NCI-H2081 (cell line): ENCODE measurements at places on chromosomes 13 and 19.

GRCh38 chr13:96431044-96431581 is 341.2 kb downstream of the HS6ST3 start:
- no peak for DNase-seq

GRCh38 chr13:102212729-102213128 is 189.1 kb downstream of the FGF14 start:
- DNase-seq, result no peak

DNA sequence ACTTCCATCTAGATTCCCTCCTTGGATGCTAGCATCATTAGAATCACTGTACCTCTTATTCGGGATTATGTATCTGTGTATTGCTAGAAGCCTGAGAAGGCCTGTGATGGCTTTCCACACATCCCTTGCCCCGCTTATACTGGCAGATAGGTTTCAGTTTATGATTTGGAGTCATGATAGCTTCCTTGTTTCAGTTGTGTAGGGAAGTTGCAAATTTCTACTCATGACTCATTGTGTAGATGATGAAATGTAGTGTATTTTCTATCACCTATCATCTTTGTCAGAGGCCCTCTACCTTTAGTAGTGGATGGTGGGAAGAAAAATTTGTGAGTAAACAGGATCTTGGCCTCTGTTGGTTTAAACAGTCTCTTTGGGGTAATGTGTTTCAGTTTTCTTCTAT is 165.2 kb downstream of the GGACT start:
- DNase-seq, result no peak

GRCh38 chr13:96551546-96551945 is 442.7 kb downstream of the OXGR1 start:
- DNase-seq, result peak; percentile 61

GRCh38 chr13:93775507-93776108 is 549.0 kb downstream of the GPC6 start:
- no peak for DNase-seq

DNA sequence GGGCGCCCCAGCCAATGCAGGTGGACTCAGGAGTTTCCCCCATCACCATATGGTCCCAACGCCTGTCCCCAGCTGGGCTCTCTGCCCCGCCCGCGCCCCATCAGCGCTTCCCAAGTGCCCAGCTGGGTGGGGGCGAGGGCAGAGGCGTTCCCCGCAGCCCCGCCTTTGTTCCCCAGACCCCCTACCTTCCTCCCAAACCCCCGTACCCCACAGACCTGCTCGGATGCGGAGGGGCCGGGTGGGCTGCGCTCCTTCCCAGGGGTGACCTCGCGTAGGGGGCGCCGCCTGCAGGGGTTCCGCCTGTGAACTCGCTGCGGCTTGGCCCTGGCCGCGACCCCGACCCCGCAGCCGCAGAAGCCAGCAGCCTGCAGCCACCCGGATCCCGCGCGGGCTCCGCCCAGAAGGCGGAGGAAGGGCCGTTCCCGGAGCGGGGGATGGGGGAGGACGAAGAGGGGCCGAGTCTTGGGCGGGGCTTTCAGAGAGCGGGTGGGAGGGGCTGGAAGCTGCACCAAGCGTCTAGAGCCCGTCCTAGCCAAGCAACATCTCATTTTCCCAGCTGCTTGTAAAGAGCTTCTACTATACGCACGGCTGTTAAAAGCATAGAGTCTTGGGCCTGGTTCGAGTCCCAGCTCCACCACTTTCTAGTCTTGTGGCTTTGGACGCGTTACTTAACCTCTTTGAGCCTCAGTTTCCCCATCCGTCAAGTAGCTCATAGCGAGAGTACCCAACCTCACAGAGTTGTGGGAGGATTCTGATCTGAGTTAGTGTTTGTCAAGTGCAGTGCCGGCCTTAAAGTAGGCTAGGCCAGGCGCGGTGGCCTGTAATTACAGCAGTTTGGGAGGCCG is at the start of gene RAB3D:
Gene RAB3D, minus strand, starts transcription at position 404 of the 845 bp plus-strand sequence. CDS start 2,258 bp downstream, outside the sequence.
- peak; percentile 80 for DNase-seq

- DNase-seq, result no peak
Measured at GRCh38 chr19:33956941-33957340, 160.3 kb downstream of the KCTD15 start.

GRCh38 chr19:13100031-13100588 is 2.5 kb downstream of the LYL1 start:
- DNase-seq, result no peak

DNA sequence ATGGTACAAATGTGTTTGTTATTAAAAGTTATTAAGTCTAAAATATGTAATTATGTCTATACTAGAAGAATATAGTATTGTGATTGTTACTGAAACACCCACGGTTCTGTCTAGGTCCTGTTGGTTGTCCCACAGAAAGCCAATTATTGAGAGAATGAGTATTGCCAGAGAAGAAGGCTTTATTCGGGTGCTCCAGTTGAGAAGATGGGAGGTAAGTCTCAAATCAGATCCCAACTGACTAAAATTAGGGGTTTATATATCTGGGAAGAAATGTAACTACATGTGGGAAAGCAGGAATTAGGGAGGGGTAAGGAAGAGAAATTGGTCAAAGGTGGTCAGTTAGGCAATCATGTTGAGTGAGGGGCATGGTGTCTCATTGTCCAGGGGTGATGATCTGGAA is 798.4 kb downstream of the PCDH17 start:
- no peak for DNase-seq

GRCh38 chr13:98222816-98223215 is 45.7 kb upstream of the RNF113B start:
- no peak for DNase-seq

- DNase-seq, result peak; percentile 21
Measured at GRCh38 chr13:53206455-53206854, 177.8 kb downstream of the OLFM4 start.

- DNase-seq, result peak; percentile 56
Measured at GRCh38 chr13:44399074-44399473, 25.4 kb downstream of the SERP2 start.

DNA sequence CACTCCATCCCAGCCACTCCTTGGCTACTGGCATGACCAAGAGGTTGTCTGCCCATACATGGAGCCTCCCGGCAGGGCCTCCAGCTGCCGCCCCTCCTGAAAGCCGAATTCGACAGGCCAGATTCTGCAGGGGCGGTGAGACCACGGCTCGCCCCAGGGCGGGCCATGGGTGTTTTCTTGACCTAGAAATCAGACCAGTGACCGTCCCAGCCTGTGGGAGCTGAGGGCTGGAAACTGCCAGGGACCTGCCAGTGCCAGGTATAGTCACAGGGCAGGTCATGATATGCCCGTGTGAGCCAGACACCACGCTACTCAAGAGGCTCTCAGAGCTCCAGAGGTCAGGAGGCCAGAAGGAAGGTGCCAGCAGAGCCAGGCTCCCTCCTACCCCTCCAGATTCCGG is 16.8 kb downstream of the DAPK3 start:
- DNase-seq, result no peak

GRCh38 chr19:13241231-13242104 is 91.3 kb downstream of the IER2 start:
- no peak for DNase-seq

DNA sequence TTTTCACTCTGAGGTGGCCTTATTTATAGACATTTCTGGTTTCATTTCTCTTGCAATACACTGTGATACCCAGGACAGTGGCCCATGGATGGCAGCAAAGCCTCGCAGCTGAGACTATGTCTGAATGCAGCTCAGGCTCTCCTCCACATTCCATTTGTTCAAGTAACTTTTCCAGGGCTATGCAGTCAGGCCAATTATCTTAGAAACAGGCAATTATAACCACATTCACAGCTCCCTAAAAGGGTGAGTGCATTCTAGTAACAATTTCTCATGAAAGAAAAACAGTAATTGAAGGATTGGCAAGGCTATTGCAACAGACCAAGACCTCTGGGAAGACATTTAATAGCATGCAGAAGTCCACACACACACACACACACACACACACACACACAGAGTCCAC is 264.0 kb downstream of the TBC1D4 start:
- DNase-seq, result no peak

GRCh38 chr13:79803296-79803695 is 322.3 kb downstream of the NDFIP2 start:
- no peak for DNase-seq

- DNase-seq, result peak; percentile 35
Measured at GRCh38 chr19:572743-573518, 535 bp downstream of the BSG start.

- no peak for DNase-seq
Measured at GRCh38 chr13:79806821-79807220, 325.9 kb downstream of the NDFIP2 start.

DNA sequence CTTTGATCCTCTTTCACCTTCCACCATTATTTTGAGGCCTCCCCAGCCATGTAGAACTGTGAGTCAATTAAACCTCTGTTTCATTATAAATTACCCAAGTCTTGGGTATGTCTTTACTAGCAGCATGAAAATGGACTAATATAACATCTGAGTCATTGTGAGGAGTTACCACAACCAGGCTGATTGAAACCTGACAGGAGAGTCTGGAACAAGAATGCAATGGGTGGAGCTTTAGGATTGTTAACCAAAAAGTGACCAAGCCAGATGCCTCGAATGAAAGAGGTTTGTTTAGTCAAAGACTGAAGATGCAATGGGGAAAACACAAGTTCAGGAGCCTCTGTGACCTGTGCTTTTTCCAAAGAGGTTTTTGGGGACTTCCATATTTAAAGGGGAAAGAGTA is 659.0 kb downstream of the SLITRK6 start:
- no peak for DNase-seq

GRCh38 chr13:20960663-20961309 is 58.2 kb upstream of the XPO4 start:
- DNase-seq, result no peak

GRCh38 chr13:80100636-80101035 is 240.3 kb downstream of the SPRY2 start:
- no peak for DNase-seq

DNA sequence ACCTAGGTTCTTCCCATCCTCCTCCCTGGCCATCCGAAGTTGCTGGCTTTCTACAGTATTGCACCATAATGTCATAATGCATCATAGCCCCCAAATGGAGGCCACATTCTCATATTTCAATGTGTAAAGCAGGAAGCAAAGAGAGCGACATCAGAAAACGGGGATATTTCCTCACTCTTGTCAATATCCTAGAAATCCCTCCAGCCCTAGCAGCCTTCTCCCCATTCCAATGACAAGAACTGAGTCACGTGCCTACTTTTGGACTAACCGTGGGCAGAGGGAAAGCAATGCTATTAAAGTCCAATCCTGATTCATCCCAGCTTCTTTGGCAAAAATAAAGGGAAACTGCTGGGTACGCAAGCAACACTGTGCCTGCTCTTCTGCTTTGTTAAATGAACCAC is 4.3 kb upstream of the RAP2A start:
- DNase-seq, result no peak

DNA sequence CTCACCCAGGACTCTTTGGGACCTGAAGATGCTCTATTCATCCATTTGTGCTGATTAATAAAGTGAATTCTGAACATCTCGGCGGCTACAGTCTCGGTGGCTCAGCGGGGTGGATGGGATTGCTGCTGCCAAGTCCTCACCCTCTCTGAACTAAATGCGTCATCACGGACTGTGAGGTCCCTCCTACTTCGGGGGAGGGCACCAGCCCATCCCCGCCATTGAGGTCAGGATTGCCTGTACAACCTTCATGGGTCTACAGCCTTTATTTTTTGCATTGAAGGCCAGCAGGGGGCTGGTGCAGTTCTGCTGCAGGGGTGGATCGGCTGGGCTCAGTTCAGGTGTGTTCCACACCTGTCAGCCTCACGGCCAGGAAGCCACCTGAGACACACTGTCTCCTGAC is 181.8 kb downstream of the COL4A1 start:
- DNase-seq, result no peak

DNA sequence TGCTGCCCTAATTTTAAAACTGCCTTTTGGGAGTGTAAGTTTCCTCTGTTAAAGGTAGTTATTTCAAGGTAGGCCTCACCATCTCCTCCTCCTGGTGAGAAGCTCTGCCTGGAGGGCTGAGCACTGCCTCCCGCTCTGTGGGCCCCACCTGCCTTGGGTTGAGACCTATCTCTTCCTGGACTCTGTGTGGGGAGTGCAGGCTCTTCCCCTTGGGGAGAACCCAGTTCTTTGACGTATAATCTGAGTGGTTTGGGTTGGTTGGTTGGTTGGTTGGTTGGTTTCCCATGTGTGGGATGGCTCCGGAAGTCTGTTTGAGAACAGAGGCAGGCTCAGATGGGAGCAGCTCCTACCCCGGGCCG is 39.1 kb downstream of the ACTN4 start:
- DNase-seq, result no peak

- DNase-seq, result no peak
Measured at GRCh38 chr19:28322945-28323344, 890.0 kb downstream of the UQCRFS1 start.

- no peak for DNase-seq
Measured at GRCh38 chr13:110419381-110419791, 112.3 kb downstream of the COL4A2 start.

GRCh38 chr19:50854636-50855410 is at the start of gene KLK3:
Gene KLK3 (plus strand): TSS chr19:50854915. CDS start chr19:50854956, 41 bp downstream.
- no peak for DNase-seq

DNA sequence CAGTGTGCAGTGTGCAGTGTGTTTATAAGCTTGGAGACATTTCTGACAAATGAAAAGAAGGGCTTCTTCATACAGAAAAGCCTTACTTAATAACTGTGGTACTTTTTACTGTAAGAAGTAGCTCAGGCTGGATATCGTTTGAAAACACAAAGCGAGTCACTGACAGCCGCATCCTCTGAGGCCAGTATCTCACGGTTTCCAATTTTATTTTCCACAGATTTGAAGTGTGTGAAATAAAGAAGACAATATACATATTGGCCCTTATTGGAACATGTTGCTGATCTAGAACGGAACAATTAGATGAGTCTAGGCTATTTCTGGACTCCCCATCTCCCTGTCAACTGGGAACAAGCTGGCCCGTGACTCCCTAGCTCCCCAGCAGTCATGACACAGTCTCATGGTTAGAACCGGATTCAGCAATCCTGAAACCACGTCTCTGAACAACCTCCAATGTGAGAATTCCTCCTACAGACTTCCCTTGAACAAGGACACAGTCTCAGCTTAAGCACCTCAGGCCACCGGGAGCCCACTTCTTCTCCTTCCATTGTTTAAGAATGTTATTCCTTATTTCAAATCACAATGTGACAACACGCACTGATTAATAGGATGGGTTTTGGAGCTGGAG is 484.5 kb downstream of the COG6 start:
- no peak for DNase-seq

- no peak for DNase-seq
Measured at GRCh38 chr19:40667602-40668001, 22.8 kb downstream of the NUMBL start.

- no peak for DNase-seq
Measured at GRCh38 chr19:40392894-40393517, 3.0 kb upstream of the HIPK4 start.

- DNase-seq, result no peak
Measured at GRCh38 chr13:111280681-111281585, 39.5 kb upstream of the TEX29 start.
